ENCODE measurements at places on chromosomes 7 and 10.

GRCh38 chr7:150957133-150958020 is 20.7 kb downstream of the KCNH2 start:
- DNase-seq = no peak

GRCh38 chr7:518630-519483 is 789 bp downstream of the PDGFA start:
- peak; percentile 57 for DNase-seq

DNA sequence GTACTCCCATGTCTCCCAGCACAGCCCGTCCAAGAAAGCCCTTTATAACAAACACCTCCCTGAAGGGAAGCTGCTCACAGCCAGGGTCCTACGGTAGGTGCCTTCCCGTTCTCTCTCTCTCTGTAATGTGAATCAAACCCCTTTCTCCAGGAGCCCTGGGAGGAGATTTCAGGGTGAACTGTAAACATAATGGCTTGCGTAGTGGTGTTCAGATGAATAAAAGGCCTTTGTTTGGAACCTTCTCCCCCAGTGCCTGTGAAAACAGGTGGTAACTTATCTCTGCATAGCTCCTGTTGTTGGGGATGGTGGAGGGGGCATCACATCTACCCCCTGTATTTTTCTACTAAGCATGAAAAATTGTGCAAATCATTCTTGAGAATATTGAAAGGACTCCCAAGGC is 12.4 kb downstream of the CALHM2 start:
- DNase-seq = no peak

- peak; percentile 55 for DNase-seq
These were observed 10.3 kb upstream of the STK17A start for GRCh38 chr7:43572516-43573049.

DNA sequence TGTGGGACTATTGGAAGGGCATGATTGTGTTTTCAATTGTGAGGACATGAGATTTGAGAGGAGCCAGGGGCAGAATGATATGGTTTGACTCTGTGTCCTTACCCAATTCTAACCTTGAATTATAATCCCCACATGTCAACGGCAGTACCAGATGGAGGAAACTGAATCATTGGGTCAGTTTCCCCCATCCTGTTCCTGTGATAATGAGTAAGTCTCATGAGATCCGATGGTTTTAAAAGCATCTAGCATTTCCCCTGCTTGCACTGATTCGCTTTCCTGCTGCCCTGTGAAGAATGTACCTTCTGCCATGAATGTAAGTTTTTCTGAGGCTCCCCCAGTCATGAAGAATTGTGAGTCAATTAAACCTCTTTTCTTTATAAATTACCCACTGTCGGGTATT is 1367.1 kb downstream of the XPNPEP1 start:
- peak; percentile 84 for DNase-seq

- DNase-seq = peak; percentile 74
These were observed 6.5 kb downstream of the HIPK2 start for GRCh38 chr7:139771001-139771956.

- no peak for DNase-seq
These were observed 53.6 kb downstream of the INSIG1 start for GRCh38 chr7:155351120-155351870.

- no peak for DNase-seq
These were observed 14.9 kb downstream of the MINPP1 start for GRCh38 chr10:87519582-87519981.

DNA sequence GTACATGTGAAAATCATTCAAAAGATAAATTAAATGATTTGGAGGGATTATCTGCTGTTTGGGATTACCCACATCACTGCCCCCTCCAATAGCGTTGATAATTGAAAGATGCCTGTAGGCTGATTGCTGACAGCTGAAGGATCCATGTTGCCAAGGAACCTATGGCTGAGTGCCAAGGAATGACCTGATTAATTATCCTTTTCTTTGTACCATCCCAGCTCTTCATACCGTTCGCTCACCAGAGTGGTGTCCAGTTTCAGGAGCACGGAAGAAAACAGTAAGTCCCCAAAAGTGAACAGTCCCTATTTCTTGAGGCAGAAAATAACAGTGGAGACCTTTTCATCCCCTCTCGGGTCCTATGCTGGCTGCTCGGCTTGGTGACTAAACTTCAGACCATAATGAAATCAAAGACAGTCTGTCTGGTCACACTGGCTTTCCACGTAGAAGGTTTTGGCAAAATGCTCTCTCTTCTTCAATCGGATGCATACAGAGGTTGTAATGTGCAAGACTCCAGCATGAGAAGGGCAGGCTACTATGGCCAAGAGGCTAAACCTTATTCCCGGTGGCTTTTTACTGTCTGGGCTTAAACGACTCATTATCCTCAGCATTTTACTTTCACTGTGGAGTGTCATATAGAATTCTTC is 108.8 kb downstream of the SPAG6 start:
- DNase-seq = no peak

GRCh38 chr10:95416270-95416669 is 125.5 kb upstream of the PDLIM1 start:
- no peak for DNase-seq

- DNase-seq = no peak
These were observed 16.0 kb upstream of the ITGA8 start for GRCh38 chr10:15735763-15736162.

- no peak for DNase-seq
These were observed 94.8 kb downstream of the CALN1 start for GRCh38 chr7:72317341-72317740.

DNA sequence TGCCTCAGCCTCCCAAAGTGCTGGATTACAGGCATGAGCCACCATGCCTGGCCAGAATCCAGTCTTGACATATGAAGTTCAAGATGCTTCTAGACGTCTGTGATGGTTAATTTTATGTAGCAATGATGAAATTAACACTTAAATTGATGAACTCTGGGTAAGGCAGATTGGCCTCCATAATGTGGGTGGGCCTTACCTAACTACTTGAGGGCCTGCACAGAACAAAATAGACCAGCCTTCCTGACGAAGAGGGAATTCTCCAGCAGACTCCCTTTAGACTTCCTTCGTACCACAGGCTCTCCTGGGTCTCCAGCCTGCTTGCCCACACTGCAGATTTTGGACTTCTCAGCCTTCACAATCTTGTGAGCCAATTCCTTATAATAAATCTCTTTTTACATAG is 4.7 kb downstream of the CDNF start:
- DNase-seq = no peak

DNA sequence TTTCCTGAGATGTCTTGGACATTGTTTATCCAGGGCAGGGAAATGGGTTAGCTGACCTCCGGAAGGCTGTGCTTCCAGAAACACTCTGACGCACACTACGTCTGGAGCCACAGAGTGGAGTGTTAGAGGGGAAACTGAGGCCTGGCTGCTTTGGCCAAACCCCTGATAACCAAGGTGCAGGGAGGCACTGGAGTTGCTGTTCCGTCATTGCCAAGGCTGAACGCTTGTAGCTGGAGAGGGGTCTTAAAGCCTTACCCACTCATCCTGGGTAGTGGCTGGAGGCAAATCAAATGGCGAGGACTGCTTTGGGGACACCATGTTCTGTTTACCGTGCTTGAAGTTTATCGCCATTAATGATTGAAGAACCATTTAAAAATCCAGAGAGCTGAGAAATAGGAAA is 604.1 kb upstream of the FOXK1 start:
- no peak for DNase-seq

- no peak for DNase-seq
These were observed 56.4 kb upstream of the ANKRD1 start for GRCh38 chr10:90977162-90977854.

GRCh38 chr10:8138471-8138870 is 84.0 kb downstream of the GATA3 start:
- DNase-seq = no peak

DNA sequence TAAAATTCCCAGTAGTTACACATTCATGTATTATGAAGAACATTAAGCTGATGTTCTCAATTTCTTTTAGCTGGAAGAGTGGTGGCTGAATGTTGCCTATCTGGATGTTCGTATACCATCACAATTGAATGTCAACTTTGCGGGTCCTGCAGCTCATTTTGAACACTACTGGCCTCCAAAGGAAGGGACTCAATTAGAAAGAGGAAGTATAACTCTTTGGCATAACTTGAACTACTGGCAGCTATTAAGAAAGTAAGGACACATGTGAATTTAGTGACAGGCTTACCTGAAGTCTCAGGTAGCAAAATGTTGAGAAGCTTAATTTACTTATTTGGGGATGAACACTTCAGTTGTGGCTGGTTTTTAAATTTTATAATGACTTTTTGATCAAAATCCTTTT is 15.9 kb downstream of the CROT start:
- DNase-seq = no peak

DNA sequence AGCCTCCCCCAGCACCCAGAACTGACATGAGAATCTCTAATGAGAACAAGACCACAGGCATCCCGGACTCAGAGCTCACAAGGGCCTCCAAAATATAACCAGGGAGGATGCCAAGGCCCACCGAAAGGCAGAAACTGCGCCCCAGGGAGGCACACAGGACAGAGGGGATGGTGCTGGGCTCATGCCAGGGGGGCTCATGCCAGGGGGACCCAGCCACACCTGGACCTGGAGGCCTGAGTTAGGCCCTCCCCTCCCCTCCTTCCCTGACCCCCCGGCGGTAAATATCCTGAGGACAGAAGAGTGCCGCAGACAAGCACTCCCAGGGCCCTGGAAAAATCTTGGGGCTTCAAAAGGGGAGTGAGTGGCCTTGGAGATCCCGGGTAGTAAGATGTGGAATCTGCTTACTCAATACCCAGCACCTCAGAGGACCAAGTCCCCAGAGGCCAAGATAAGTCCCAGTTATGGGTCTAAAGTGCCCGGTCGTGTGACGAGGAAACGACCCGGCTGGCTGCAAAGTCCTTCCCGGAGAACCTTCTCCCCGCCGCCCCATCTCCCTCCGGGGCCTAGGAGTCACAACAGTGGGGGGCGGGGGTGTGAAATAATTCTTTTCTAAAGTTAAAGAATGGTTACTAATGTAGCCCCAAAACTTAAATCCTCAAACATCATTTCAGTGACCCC is 11.9 kb downstream of the PDGFA start:
- no peak for DNase-seq

DNA sequence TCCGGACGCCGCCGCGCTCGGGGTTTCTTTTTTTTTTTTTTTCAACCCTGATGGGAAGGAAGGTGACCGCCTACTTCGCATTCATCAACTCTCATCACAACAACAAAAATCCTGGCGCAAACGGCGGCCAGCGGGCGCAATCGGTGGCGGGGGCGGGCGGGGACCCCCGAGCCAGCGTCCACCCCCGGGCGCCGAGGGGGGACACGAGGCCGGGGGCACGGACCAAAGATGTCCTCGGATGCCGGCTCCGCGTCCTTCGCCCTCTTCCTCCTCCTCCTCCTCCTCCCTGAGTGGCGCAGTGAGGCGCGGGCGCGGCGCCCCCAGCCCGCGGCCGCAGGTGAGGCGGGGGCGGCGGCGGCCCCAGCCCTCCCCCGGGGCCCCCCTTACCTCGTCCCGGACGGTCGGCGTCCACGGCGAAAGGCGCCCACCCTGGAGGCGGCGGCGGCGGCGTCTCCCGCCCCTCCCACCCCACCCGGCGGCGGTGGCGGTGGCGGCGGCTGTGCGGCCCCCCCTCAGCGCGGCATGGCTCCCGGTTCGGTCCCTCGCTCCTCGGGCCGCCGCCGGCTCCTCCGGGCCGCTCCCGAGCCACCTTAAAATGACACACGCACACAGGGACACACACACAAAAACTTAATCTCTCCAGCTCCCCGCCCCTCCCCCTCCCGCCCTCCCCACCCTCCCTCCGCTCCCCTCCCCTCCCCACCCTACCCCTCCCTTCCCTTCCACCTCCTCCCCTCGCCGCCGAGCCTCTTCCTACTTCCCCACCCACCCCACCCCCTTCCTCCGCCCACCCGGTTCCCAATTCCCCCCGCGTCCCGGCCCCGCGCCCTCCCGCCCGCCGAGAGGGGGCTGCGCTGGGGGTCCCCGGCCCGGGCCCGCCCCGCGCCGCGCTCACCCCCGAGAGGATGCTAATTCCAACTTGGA is at the start of gene CTBP2:
CTBP2 (minus strand) TSS at position 632 of the 924 bp plus-strand sequence.
- DNase-seq = peak; percentile 69

DNA sequence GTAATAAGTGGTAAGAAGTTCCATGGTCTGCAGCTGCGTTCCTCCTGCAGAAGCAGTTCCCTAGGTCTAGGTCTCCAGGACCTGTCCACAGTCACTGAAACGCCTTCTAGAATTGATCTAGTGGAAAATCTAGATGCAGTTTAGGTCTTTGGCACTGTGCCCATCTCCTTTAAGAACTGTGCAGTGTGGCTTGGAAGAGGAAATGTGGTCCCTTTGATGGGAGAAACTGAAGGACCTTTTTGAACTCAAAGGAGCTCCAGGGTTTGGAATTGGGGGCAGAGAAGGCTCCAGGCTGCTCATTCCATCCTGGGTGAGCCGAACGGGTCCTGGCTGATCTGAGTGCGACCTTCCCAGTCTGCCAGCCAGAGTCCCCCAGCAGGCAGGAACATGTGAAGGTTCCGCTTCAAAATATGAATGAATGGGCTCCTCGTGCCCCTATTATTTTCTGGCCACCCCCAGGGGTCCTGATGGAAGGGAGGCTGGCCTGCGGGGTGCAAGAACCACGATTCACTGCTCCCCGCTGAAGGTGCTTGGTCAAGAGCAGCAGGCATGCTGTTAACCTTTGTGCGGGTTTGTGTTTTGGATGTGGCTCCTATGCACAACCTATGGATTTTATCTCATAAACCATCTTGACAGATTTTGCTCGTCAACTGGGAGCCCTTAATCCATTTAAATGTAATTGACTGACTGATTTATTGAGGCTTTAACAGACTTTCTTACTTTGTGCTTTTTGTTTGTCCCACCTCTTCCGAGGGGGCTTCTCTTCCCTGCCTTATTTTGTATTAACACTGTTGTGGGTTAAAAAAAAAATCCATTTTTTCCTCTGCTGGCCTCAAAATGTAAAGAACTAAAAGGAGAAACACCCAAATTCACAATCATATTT is 36.7 kb downstream of the ZNF467 start:
- DNase-seq = no peak

DNA sequence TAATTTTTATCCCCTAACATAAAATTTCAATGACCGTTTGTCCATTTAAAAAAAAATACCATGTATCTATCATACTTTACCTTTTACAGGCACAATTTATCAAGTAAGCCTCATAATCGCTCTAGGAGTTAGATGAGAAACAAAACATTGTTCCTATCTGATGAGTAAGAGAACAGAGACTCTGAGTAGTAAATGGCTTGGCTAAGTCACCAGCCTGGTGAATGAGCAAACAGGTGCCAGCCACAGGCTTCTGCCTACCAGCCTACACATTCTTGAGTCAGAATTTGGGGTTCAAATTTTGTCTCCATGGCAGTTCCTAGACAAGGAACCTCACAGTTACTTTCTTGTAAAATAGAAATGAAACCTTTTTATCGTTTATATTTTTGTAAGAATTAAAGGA is 235.4 kb downstream of the HGF start:
- DNase-seq = no peak

DNA sequence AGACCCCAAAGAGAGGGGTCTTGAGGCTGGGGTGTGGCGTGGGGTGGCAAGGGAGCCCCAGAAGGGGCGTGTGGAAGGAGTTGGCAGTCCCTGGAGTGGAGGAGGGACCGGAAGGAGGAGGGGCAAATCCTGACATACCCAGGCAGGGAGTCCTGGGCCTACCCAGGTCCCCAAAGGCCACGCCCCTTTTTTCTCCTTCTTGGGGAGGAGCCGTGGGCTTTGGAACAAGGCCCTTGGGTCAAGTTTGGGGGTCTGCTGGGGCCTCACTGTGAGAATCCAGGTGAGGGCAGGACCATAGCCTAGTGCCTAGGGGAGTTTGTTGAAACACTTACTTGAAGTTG is 1.2 kb upstream of the SMARCD3 start:
- DNase-seq = no peak

GRCh38 chr10:69703256-69703655 is 73.2 kb downstream of the FAM241B start:
- no peak for DNase-seq

- DNase-seq = peak; percentile 93
These were observed 21.7 kb downstream of the HIBADH start for GRCh38 chr7:27640884-27641574.
